ENCODE measurements at places on chromosomes 2 and 18. TPM values are rescaled to one million over a fixed set of nuclear protein-coding genes. Genes with fewer than 3 reads are reported as not detected.

Gene GKN2
- 2.2 TPM for total RNA-seq

Gene LOXHD1
- not detected for total RNA-seq

Gene COLEC12
- 0.03 TPM for total RNA-seq

Gene CIB4
- 0.38 TPM for total RNA-seq

Gene MC4R
- total RNA-seq = not detected

Gene AMER3
- not detected for total RNA-seq

Gene ANKRD29
- total RNA-seq = 16.2 TPM

Gene STAT4
- 3.2 TPM for total RNA-seq

Gene MGAT4A
- 2.4 TPM for total RNA-seq

Gene SLC16A14
- 0.83 TPM for total RNA-seq

Gene CBLN2
- 0.42 TPM for total RNA-seq

Gene ANKRD36C
- 6.9 TPM for total RNA-seq

Gene RIT2
- not detected for total RNA-seq

Gene ATP6V1B1
- 2.7 TPM for total RNA-seq

Gene ALK
- not detected for total RNA-seq

Gene CIDEA
- total RNA-seq = not detected

Gene EFHD1
- 5.0 TPM for total RNA-seq

Gene SIGLEC15
- total RNA-seq = not detected

Gene FER1L5
- not detected for total RNA-seq

Gene VAPA
- 169 TPM for total RNA-seq

Gene STK11IP
- total RNA-seq = 19.3 TPM

Gene SLC14A1
- total RNA-seq = not detected

Gene NDUFV2
- 148 TPM for total RNA-seq

Gene FHL2
- 56.6 TPM for total RNA-seq

Gene CNTNAP5
- total RNA-seq = not detected

Gene G6PC2
- total RNA-seq = not detected

Gene TMEM198
- total RNA-seq = 1.3 TPM

Gene RBBP8
- 19.9 TPM for total RNA-seq

Gene LAMA1
- 0.06 TPM for total RNA-seq

Gene KLHL14
- not detected for total RNA-seq

Gene CFAP65
- 0.48 TPM for total RNA-seq

Gene MARCHF7
- 58.8 TPM for total RNA-seq

Gene TFCP2L1
- total RNA-seq = 14.7 TPM

Gene WNT10A
- total RNA-seq = 0.10 TPM

Gene CENPA
- total RNA-seq = 55.9 TPM

Gene ELOA2
- total RNA-seq = not detected

Gene LCT
- total RNA-seq = 0.05 TPM

Gene GPR75
- 1.6 TPM for total RNA-seq

Gene TWIST2
- total RNA-seq = 17.4 TPM

Gene PRSS56
- total RNA-seq = 0.21 TPM

Gene ANKRD30BL
- total RNA-seq = not detected

Gene EFR3B
- 10.1 TPM for total RNA-seq

Gene MYO3B
- not detected for total RNA-seq

Gene RUFY4
- total RNA-seq = not detected

Gene PARD6G
- total RNA-seq = 3.0 TPM

Gene NPPC
- total RNA-seq = 0.31 TPM

Gene SOS1
- total RNA-seq = 11.7 TPM

Gene ENOSF1
- 26.3 TPM for total RNA-seq

Gene KLHL30
- 0.18 TPM for total RNA-seq
